ENCODE measurements at places on chromosomes 5 and 9.

GRCh38 chr9:129549684-129550083 is 71.2 kb downstream of the C9orf50 start:
- DNase-seq, result peak; percentile 75

DNA sequence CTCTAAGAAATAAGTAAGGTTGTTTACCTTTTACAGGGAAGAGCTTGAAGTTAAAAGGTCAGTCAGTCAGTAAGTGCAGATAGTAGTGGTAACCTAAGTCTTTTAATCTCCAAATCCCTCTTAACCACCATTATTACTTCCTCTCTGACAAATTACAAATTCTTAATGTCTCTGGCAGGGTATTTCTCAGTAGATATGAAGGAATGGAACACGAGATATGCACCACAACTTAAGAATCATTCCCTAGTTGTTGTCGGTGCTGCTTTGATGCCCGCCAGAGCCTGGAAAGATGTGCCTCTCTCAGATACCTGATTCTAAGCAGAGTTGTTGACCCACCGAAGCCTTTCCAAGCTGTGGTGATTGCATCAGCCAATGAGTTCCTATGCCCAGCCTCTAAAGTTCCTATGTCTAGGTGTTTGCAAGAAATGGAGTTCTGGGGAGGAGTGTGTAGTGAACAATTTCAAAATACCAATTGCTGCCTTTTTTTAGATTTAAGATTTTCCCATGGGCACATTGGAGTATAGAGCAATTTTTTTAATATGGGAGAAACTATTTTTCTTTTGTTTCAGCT is 78.5 kb downstream of the CD180 start:
- no peak for DNase-seq

- no peak for DNase-seq
Measured at GRCh38 chr5:76331126-76331525, 72.0 kb upstream of the IQGAP2 start.

GRCh38 chr5:164048359-164048926 is 543.0 kb downstream of the MAT2B start:
- no peak for DNase-seq

DNA sequence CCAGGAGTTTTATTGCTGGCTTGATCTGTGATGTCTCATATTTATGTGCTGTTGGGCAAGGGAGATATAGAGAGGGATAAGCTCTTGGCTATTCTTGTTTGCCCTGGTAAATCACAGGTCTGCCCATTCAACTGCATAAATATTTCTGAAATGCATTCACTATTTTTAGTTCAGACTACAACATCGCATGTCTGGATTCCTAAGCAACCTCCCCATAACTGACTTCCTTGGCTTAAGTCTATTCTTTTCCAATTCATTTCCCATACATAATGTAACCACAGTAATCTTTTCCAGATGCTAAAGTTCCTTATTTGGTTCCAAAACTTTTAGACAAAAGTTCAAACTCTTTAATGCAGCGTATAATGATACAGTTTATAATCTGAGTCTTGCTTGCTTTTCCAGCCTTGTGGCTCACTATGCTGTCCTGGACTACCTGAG is 321.4 kb upstream of the ACTBL2 start:
- DNase-seq, result peak; percentile 28

DNA sequence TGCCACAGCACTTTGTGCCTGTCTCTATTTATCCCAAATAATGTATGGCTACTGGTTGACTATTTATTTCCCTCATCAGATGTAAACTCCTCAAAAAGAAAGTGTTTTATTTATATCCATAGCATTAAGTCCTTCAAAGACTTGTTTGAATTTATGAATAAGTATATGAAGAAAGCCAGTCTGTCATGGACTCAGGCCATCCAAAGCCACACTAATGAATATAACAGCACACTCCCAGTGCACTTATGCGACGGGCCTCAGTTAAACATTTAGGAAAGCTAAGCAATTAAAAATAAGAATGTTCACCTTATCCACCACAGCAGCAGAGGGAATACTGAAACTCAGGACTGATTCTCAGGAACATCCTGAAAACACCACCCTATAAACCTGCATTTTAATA is 77.5 kb downstream of the DENND1A start:
- no peak for DNase-seq

- DNase-seq, result no peak
Measured at GRCh38 chr9:136178773-136179075, 26.2 kb downstream of the LHX3 start.

- no peak for DNase-seq
Measured at GRCh38 chr5:4542145-4542778, 597.9 kb upstream of the ADAMTS16 start.

DNA sequence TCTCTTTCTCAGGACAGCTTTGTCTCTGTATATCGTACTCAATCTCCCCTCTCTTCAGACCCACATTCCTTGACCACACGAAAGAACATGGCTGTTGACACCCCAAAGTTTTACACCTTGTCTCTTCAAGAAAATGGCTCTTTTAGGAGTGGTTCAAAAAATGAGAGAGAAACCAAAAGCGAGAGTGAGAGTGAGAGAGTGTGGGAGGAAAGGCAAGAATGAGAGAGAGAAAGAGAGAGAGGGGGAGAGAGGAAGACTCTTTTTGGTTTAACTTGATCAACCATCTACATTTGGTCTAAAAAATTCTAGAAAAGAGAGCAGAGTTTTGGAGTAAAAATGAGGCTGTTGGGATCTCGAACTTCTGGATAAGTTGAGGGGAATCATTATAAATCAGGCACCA is 581.8 kb upstream of the WWC1 start:
- no peak for DNase-seq

DNA sequence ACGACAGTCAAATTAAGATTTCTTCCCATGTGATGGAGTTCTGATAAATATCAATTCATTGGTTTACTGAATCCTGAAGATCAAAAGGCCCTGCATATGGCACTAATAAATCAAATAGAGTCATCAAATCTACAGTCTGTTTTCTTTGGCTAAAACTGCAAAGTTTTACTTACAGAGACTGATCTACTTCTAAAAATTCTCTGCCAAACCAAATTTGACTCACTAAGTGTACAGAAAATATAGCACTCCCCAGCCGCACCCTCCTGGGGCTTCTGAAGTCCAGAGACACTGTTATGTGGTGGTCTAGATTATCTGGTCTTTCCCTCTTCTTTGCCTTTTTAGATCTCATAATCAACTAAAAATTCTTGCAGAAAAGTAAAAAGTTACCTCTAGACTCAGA is 237.7 kb downstream of the MLLT3 start:
- DNase-seq, result no peak

DNA sequence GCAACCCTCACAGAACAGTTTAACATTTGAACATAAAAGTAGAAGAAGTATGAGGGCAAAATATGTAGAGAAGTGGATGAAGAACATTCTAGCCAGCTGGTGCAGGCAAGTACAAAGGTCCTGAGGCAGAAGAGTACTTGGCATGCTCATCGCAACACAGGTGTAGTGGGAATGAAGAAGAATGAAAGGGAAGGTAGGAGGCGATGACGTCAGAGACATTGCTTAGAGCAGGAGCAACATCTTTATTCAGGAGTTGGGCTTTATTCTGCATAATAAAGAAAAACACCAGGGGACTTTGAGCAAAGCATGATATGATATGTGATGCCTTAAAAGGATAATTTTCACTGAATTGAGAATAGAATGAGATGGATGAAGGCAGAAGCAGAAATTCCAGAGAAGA is 570.6 kb upstream of the CDH9 start:
- DNase-seq, result no peak

- DNase-seq, result no peak
Measured at GRCh38 chr9:134877541-134877940, 3.1 kb upstream of the FCN2 start.

- DNase-seq, result no peak
Measured at GRCh38 chr9:98869866-98870265, 62.4 kb downstream of the GALNT12 start.

DNA sequence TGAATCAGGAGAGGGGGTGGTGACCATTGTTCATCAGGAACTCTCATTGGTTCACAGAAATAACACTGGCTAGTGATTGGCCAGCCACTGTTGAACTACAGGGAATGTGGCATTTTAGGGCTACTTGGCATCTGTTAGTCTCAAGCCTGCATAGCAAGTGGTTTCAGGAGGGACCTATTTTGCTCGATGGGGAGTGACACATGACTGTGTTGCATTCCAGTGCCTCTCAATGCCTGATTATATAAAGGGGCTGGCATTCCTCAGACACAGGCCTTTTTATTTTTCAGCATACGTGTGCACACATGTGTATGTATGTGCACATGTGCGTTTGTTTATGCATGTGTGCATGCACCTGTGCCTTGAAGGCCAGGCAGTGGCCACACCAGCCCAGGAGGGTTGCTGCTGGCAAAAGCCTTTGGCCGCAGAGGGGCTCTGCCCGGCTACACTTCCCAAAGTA is 23.2 kb downstream of the FGD3 start:
- peak; percentile 65 for DNase-seq

- DNase-seq, result no peak
Measured at GRCh38 chr9:126448136-126448535, 121.5 kb downstream of the MVB12B start.

DNA sequence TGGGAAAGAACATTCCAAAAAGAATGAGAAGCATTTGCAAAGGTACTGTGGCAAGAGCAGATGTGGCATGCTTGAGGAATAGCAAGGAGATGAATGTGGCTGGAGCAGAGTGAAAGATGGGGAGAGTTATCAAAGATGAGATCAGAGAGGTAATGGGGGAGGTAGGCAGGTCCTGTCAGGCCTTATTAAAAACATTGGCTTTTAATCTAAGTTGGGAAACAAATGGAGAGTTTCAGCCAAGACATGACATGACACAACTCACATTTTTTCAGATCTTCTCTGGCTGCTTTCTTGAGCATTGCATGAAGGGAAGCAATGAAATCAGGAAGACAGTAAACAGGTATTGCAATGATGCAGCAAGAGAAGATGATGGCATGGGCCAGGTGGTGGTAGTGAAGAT is 120.3 kb downstream of the MUSK start:
- no peak for DNase-seq

- no peak for DNase-seq
Measured at GRCh38 chr9:120787933-120788332, 5.3 kb downstream of the FBXW2 start.

DNA sequence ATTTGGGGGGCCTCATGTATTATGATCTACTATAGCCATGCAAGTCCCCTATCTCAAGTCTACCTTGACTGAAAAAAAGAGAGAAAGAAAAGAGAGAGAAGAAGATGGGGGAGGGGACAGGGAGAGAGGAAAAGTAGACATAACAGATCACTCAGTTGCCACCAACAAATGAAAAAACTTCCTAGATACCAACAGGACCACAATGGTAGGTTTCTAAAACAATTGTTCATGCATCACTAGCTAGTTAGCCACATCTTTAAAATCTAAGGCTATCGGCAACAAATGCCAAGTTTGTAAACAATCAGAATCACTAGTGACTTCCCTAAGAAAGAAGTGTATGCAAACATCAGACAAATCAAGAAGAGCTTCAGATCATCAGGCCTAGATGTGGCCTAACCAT is 328.2 kb downstream of the BNC2 start:
- no peak for DNase-seq

- DNase-seq, result no peak
Measured at GRCh38 chr5:145204743-145205142, 630.4 kb downstream of the PRELID2 start.

GRCh38 chr9:4832786-4833579 is 40.2 kb downstream of the RCL1 start:
- peak; percentile 72 for DNase-seq

DNA sequence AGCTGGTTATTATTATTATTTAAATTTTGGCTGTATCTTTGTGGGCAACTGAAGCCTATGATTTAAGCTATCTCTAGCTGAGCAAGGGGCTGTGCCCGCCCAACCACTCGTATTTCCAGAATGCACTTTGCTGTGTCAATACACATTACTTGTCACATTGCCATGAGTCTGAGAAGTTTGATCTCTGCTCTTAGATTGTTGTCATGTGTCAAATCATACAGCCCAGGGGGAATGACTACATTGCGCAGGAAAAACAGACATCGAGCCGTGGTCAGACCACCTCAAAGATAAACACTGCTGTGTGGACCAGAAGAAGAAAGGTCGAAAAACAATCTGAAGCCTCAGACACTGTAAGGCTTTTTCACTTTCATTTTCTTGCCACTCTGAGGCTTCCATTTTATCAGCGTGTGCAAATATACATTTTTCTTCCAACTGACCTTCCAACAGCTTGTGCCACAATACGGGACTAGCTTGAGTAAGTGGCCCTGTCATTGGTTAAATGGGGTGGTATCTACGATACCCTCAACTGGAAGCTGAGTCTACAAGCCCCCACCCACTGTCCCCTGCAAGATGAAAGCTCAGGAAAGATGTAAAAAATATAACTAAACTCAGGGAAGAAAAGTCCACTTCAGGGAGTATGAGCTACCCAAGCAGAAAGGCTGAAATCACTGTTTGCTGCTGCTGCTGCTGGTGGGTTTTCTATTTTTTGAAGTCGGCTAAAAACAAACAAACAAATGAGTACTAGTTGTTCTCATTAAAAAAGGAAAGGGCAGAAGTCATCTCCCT is 603.0 kb downstream of the BNC2 start:
- DNase-seq, result no peak

- DNase-seq, result no peak
Measured at GRCh38 chr9:36867672-36868471, 166.2 kb downstream of the PAX5 start.

- no peak for DNase-seq
Measured at GRCh38 chr9:81585191-81585763, 104.1 kb downstream of the TLE1 start.

GRCh38 chr9:89529243-89530035 is 31.5 kb upstream of the SEMA4D start:
- no peak for DNase-seq

GRCh38 chr5:8831251-8831650 is 714.6 kb downstream of the SEMA5A start:
- no peak for DNase-seq

DNA sequence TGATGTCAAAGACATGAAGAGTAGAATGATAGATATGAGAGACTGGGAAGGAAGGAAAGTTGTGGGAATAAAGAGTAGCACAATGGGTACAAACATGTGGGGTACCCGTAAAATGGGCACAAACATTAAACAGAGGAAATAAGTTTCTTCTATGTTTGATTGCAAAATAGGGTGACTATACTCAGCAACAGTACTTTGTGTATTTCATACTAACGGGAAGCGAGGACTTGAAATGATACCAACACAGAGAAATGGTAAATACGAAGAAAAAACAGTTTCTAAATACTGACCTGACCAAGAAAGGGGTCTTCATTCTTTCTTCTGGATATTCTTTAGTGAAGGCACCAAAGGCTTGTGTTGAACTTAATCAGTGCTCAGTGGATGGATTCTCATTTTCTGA is 31.1 kb downstream of the ATP6V0E1 start:
- DNase-seq, result no peak

DNA sequence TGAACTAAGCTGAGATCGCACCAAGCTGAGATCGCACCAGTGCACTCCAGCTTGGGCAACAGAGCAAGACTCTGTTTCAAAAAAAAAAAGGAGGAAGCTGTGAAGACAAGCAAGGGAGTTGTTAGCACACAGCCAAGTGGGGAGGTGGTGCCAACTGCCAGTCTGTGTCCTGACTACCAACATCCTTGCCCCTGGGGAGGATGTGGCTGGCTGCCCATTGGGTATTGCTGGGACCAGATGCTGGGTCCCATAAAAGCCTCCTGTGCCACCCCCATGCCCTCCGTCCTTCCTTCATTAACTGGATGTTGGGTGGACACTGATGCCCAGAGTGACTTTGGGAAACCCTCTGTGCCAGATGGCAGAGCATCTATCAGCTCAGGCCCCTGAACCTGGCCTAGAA is 157.1 kb upstream of the COL5A1 start:
- DNase-seq, result no peak

GRCh38 chr9:123375469-123376132 is 19.6 kb downstream of the CRB2 start:
- DNase-seq, result no peak

- DNase-seq, result no peak
Measured at GRCh38 chr9:37955781-37956422, 52.0 kb upstream of the SLC25A51 start.

- DNase-seq, result no peak
Measured at GRCh38 chr5:14003936-14004335, 59.4 kb upstream of the DNAH5 start.

Measured in AG08396 (cell line).